ENCODE measurements at places on chromosomes 3 and 15. TPM values are rescaled to one million over a fixed set of nuclear protein-coding genes. Genes with fewer than 3 reads are reported as not detected.

DNA sequence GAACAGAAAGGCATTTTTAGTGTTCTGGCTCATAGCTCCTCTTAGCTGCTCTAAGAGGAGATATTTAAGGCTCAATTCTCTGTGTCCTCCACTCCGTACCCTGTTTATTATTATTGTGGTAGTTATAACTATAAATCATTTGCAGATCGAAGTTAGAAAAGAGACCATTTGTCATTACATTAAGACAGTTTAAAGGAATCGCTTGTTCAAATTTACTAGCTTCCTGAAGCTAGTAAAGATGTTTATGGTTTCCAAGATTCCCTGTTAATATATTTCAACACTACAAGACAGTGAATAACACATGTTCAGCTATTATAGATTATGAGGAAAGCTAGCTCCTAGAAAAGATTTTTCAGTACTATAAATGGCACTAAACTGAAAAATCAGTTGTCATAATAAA, 12.6 kb downstream of the ATXN7 start:
- DNase-seq: no peak

The ZNF35 gene
- total RNA-seq: 13.5 TPM

DNA sequence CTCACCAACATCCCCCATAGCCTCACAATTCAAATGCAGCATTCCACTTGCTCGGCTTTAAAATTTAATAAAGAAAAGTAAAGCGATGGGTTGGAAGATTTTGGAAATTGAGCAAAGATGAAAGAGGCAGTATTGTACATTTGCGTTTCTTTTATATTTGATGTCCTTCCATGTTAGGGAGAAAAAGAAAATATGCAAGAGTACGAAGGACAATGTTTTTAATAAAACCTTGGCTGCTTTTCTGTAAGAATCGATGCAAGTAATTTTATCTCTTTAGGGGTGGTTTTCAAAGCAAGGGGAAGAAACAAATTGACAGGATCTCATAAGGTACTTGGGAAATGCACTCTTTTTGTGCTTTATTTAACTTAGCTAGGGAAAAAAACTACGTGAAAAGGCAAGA, 61.8 kb upstream of the TSC22D2 start:
- DNase-seq: no peak

DNA sequence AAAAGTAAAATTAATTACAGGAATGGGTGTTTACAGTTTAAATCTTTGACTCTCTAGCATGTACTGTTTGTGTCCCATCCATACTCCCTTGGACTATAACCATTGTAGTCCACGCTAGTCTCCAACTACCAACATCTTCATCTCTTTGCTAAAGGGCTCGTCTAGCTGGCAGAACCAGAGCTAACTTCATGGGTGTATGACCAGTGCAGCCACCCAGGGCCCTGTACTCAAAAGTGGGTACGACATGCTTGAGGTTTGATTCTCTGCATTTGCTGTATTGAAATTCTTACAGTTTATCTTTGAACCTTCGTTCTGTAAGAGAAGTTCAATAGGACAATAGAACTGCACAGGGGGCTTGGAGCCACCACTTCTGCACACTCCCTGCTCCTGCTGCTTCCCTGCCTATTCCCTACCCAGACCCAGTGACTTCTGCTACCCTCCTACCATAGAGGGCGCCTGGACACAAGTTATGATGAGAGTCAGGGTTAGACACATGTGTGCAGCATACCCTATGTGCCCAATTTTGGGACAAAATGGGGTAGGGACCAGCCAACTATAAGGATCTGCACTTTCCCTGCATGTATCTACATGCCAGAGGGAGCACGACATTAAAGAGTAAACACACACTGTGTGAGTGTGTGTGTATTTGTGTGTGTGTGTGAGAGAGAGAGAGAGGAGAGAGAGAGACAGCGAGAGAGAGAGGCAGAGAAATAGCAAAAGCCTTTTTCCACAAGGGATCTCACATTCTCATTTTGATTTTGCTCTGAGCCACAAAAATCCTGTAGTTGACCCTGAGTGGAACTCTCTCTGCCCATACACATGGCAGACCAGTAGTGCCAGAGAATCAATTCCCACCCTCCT, 59.0 kb upstream of the NECTIN3 start:
- no peak for DNase-seq

DNA sequence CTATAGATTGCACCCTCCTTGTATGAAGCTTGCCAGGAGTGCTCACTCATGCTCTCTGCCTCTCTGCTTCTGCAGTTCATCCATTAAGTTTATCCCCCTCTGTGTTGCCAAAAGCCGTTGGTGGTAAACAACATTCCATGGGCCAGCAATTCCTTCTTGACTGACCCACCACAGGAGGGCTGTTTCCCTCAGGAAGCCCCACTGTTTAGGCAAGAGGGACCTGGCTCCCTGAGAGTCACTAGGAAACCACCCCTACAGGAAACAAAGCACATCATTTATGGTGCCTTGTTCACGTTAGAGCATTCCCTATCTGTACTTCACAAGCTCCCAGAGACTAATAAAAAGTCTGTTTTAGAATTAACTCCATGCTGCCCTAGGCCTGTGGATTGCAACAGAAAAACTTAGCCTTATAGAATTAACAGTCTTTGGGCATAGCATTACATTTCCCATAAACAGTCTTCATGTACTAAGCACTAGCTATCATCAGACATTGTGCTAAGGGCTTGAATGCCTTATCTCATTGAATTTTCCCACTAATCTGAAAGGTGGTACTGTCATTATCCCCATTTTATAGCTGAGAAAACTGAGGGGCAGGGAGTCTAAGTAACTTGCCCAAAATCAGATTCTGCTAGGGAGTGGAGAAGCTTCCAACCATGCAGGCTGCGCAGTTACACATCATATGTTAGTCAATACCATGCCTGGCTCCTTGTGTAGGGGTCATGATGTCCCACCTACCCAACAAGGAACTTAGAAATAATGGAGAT, 149.9 kb downstream of the SHQ1 start:
- DNase-seq: no peak

GRCh38 chr3:195403841-195404408, 38.9 kb downstream of the ACAP2 start:
- no peak for DNase-seq

The CALML4 gene
- total RNA-seq: 6.3 TPM

The VGLL3 gene
- total RNA-seq: 51.7 TPM

- no peak for DNase-seq
Observed at GRCh38 chr3:123641505-123641904, 56.7 kb upstream of the HACD2 start.

DNA sequence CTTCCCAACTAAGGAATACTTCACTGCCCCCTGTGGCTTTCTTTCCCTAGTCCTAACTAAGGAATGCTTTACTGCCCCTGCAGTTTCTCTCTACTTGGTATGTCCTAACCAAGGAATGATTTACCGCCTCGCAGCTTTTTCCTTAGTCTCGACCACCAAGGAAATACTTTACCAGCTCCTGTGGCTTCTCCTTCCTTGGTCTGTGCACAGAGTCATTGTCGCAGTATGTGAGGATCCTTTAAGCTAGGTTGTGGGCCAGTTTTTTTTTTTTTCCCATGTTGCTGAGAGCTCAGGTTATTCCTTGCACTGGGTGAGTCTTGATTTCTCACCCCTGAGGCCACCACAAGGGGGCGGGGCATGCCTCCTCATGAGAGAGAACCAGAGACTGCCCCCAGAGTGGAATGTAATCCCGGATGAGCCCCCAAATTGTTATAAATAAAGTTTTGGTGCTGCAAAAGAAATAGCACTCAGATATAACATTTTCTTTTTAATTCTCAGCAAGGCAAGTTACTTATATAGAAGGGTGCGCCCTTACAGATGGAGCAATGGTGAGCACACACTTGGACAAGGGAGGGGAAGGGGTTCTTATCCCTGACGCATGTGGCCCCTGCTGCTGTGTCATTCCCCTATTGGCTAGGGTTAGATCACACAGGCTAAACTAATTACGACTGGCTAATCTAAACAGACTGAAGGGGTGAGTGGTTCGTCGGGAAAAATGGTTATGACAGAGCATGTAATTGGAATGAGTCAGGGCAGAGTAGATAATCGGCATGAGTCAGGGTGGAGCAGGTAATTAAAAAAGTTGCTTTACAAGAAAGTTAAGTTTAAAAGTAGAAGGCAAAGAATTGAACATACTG, 27.0 kb downstream of the NDUFB4 start:
- no peak for DNase-seq

The CFAP44 gene
- total RNA-seq: 19.8 TPM

- DNase-seq: peak; percentile 56
Observed at GRCh38 chr3:10192953-10193691, 28.4 kb downstream of the IRAK2 start.

- DNase-seq: no peak
Observed at GRCh38 chr3:96852849-96853248, 38.5 kb downstream of the EPHA6 start.

The EPHB1 gene
- 3.1 TPM for total RNA-seq

DNA sequence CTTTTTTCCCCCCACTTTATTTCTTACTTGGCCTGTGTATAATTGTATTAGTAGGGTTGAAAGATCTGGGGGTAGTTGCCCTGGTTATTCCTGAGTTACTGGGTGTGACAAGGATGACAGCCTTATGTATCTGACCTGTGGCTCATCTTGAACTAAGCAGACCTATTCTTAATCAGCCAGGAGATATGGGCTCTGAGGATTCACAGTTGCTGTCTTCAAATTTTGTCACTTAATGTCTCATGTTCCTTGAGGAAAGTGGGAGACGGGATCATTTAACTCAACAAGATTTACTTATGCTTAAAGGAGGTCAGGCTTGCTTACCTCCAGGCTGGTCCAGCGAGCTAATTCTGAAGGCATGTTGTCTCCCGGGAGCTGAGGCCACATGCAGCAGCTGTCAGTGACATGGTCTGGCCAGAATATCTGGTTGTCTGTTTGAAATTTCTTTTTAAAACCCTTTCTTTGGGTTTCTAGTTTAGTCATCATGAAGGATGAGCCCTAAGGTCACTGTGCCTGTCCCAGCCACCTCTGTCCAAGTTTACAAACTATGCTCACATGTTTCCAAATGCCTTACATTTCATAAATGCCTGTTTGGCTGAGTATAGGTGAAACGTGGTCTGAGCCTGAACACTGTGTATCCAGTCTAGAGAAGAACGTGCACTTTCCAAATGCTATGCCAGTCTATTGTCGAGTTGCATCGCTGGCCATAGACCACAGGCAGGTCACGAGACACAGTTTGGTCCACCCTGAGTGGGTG, 26.8 kb downstream of the LRTM1 start:
- DNase-seq: no peak

GRCh38 chr3:15845475-15845874, 47.7 kb upstream of the ANKRD28 start:
- no peak for DNase-seq

The CA12 gene
- 114 TPM for total RNA-seq

The XCR1 gene
- 0.70 TPM for total RNA-seq

DNA sequence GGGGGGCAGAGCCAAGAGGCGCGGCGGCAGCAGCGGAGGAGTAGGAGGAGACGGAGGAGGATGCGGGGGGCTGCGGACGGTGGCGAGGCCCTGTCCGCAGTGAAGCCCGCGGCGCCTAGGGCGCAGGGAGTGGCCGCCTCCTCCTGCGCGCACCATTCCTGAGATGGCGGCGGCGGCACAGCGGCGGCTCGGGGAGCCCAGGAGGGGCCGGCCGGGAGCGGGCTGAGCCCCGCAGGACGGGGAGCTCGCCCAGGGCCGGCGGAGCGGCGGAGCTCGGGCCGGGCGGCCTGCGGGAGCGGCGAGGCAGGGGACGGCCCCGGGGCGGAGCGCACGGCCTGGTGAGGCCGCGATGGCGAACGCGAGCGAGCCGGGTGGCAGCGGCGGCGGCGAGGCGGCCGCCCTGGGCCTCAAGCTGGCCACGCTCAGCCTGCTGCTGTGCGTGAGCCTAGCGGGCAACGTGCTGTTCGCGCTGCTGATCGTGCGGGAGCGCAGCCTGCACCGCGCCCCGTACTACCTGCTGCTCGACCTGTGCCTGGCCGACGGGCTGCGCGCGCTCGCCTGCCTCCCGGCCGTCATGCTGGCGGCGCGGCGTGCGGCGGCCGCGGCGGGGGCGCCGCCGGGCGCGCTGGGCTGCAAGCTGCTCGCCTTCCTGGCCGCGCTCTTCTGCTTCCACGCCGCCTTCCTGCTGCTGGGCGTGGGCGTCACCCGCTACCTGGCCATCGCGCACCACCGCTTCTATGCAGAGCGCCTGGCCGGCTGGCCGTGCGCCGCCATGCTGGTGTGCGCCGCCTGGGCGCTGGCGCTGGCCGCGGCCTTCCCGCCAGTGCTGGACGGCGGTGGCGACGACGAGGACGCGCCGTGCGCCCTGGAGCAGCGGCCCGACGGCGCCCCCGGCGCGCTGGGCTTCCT, at the start of gene GPR27:
Gene GPR27, plus strand, starts transcription at position 155 of the 909 bp plus-strand sequence. Its CDS starts 195 bp downstream, at position 350.
- DNase-seq: no peak

The GCSAM gene
- total RNA-seq: 0.49 TPM

DNA sequence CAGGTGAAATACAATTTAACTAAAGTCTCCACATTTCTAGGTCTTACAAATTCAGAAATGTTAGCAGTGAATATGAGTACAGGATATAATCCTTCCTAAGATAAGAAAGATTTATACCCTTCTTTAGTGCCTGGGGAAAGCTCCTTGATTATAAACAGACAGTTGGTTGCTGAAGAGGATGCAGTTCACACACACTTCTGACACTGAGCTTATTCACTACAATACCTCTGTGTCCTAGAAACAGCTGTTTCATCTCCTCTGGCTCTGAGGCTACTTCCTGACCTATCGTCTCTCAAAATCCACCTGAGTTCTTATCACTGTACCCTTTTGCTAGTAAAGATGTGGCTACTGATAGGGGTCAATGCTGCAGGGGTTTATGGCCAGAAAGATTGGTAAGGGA, 57.1 kb downstream of the TP63 start:
- no peak for DNase-seq

The CADPS gene
- 1.1 TPM for total RNA-seq

The SPTSSB gene
- 242 TPM for total RNA-seq

The EPHA6 gene
- total RNA-seq: 13.2 TPM

The TMC3 gene
- 1.4 TPM for total RNA-seq

DNA sequence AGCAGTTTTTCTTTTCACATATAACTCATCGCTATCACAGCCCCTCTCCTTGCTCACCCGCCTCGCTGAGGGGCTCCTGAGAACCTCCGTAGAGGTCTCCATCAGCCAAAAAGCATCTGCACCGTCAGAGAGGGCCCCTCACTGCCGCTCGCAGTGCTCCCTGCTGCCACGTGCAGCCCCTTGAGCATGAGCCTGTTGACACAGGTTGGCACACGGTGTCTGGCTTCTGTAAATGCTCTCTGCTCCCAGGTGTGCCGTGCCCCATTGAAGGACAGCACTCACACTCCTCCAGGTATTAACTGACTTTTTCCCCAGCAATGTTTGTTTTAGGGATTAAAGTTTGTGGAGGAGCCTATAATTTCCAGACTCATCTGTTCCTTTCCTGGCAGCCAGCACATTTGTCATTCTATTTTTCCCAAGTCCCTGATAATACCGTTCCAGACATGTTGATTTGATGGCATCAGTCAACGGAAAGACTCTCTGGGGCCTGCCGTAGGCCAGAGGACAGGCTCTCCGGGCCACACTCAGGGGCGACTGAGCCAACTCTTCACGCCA, 2.1 kb upstream of the FURIN start:
- DNase-seq: no peak

DNA sequence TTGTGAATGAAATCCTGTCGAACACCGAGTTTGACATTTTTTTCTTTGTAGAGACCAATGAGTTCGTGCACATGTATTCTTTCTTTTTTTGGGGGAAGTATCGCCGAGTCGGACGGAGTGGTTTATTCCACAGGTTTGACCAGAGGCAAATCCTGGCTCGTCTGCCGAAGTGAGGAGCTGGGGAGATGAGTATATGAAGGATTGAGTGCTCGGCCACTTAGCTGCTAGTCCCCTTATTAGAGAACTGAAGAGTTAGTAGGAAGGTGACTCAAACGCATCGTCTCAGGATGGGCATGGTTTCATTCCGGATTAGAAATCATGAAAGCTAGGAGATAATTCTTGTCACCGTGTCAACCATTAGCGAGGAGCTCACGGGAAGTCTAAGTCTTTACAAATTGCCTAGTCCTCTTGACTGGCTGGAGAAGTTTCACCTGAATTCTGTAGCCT, 154.7 kb upstream of the GOLIM4 start:
- DNase-seq: no peak
